Spleen (tissue), 13 donors: ENCODE measurements at places on chromosomes 7 and 10. TPM values are rescaled to one million over a fixed set of nuclear protein-coding genes. Genes with fewer than 3 reads are reported as not detected.

DNA sequence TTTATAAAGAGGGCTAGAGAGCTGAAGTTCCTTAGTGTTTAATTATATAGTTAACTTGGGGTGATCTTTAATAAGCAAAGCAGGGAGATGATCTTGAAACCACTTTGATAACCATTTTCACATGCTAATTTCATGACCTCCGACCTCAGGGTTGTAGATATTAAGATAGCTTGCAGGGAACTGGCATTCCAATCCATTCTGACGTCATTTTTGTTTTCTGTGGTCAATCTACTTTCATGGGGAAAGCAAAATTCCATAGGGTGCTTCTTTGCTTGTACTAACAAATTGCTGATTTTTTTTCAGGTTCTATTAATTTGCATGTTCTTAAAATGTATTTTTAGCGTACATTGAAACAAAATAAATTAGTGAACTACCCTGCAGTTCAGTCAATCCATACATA lies 139.3 kb downstream of the CDCA7L start:
- H3K36me3 ChIP-seq, result no peaks in the 10 kb centered on the region
- H3K4me3 ChIP-seq, result no peak overlapping the region
- H3K4me1 ChIP-seq, result no peaks in the 10 kb centered on the region

DNA sequence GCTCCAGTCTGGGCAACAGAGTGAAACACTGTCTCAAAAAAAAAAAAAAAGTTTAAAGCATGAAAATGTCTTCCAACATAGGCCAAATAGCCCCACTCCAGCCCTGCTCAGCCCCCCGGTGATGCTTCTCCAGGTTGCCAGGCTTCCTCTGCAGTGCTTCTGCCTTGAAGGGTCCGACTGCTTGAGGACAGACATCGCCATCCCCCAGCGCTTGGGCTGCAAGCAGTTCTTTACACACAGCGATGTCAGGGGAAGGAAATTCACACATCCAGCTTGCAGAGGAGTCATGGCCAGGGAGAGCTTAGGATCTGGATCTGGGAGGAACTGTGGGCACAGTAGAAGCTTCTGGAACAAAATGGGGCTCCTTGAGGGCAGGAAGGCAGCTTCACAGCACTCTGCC lies 26.9 kb downstream of the LYZL1 start:
- H3K36me3 ChIP-seq, result no peaks in the 10 kb centered on the region
- H3K4me3 ChIP-seq, result no peak overlapping the region
- H3K4me1 ChIP-seq, result peaks cover 15% of the 10 kb centered on the region
- H3K27me3 ChIP-seq, result peaks cover 25% of the 10 kb centered on the region

DNA sequence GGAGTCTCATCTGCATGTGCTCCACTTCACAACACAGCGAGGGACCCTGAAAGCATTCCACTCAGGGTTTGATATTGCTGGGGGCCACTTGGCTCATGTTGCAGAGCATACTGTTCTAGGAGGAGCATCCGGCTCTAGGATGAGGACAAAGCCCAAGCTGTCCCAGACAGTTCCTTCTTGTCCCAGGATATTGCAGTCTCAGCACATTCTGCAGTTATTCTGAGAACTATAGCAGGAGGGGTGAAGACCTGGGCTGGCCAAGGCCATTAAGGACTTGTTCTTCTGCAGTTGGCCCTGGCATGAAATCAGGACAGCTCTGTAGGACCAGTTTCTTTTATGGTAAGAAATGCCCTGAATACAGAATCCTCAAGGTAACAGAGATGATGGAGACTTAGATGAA lies 48.9 kb upstream of the C10orf120 start:
- H3K36me3 ChIP-seq, result no peaks in the 10 kb centered on the region
- H3K27me3 ChIP-seq, result no peaks in the 10 kb centered on the region
- no peak for DNase-seq
- H3K4me3 ChIP-seq, result no peak overlapping the region
- no peak overlapping the region for H3K27ac ChIP-seq
- H3K4me1 ChIP-seq, result no peaks in the 10 kb centered on the region

DNA sequence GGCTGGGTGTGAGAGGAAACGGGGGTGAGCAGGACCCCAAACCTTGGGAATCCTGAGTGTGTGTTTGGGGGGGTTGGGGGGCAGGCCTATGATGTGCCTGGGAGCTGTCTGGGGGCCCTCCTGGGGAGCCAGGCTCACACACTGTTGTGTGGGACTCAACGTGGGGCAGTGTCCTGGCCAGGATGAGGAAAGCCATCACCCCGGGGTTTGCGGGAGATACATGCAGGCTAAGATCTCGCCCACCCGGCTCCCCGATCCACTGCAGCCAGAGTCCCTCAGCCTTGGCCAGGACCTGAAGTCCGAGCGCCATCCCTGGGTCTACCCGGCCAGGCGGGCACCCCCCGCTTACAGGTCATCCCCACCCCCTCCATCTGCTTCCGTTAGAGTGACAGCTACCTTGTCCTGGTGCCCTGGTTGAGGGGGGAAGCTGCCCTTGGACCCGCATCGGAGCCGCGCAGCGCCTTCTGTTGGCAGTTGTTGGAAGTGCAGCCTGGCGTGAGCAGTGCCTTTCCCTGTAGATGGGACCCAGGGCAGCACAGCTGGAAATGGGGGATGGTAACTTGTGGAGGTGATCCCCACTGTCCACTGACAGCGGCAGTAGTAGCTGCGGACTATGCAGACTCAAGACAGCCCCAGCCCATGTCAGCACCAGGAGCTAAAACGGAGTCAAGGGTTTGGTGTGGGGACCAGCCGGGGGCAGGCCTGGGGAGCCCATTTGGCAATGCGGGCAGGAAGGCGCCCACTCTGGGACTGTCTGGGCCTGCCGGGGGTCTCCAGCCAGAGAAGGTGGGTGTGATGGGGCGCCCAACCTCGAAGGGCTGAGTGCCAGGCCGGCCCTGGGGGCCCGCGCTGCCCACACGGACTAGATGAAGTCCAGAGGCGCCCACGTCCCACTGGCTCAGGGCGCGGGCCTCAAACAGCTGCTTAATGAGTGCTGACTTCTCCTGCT lies 885.6 kb upstream of the ZNF722 start:
- no peaks in the 10 kb centered on the region for H3K27me3 ChIP-seq
- no peak for DNase-seq
- H3K4me3 ChIP-seq, result no peak overlapping the region
- no peak overlapping the region for H3K27ac ChIP-seq
- no peaks in the 10 kb centered on the region for H3K36me3 ChIP-seq

AS3MT gene
- total RNA-seq, result 4.3 TPM
